ENCODE measurements at places on chromosomes 7 and 10.

DNA sequence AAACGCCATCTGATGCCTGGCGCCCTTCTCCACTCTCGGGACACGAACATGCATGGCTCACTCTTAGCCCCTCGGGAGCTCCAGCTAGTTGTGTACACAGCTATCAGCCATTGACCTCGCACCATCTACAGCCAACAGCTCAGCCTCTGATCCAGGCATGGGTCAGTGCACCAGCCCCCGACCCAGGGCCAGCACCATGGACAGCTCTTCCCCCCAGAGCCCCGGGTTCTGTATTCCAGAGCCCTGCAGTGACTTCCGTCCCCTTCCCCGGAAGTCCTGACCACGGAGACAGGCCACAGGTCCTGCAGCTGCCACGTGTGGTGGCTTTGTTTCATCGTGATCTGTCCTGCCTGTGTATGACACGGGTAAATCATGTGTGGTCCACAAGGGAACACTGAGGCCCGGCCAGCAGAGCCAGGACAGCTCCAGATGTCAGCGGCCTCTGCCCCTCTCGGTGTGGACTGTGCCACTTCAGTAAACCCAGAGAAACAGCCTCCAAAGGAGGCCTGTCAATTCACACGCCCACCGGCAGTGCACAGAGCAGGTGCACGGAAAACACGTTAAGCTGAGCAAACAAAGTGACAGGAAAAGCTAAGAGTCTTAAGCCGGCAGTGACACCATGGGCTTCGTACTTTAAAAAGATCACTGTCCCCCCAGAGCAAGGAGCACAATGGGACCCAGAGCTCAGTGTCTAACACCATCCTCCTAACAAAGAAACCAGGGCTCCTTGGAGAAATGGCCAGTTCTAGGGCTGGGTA, 13.0 kb downstream of the STK32C start:
- no peak for DNase-seq

DNA sequence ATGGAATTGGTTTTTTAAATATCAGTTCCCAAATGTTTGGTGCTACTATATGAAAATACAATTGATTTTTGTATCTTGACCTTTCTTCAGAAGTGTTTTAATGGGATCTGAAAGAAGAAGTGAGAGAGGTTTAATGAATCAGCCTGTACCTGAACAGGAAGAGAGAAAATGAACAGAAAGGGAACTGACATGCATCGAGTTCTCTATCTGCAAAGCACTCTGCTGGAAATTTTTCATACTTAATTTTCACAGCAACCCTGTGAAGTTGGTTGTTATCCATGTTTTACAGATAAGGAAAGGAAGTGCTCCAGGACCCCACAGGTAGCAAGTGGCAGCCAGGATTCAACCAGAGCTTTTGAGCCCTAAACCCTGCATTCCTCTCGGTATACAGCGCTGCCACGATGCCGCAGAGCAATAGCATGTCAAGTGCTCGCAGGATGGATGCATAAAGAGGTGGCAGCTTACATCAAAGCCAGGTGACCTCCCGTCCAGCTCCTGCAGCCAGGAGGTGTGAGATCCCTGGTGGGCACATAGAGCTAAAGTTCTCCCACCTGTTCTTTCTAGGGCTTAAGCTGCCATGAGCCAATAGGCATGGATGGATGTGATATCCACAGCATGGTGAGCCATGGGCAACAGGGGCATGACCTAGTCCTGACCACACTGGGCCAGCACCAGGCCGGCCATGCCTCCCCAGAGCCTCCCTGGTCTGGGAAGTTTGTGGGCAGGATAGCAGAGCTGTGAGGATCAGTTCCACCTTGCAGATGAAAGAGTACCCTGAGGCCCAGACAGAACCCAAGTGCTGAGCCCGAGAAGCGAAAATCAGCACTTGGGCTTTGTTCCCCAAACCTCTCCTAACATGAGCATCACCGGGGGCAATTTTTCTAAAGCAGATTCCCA, 57.2 kb downstream of the CALML3 start:
- DNase-seq, result no peak

DNA sequence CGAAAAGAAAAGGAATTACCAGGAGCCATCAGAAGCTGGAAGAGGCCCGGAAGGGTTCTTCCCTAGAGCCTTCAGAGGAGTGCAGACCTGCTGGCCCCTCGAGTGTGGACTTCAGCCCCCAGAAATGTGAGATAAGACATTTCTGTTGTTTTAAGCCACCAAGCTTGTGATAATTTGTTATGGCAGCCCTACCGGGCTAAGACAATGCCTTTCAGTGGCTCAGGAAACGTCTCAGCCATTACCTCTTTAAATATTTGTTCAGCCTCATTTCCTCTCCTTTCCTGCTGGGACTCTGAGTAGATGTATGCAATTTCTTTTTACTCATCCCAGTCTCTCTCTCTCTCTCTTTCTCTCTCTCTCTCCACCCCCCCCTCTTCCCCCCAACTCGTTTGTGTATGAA, 174.7 kb upstream of the GRB10 start:
- no peak for DNase-seq

DNA sequence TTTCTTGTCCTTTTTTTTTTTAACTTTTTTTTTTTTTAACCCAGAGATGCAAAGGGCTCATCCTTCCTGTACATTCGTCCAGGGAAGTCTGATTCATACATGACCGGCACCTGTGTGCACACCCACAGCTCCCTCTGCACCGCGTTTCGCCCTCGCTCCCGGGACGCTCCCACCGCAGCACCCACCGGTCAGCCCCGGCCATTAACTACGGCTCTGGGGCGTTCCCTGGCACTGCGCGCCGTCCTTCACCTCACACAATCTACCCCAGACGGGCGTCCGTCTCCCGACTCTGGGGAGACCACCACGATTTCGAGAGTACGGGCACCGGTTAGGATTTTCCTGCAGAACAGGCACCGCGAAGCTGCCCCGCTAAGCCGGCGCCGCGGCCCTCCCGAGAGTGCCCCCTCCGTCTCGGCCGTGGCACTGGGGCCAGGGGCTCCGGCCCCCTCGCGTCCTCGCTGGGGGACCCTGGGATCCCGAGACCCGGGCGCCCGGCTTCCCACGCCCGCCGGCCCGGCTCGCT, 452 bp downstream of the ATE1 start:
- no peak for DNase-seq

DNA sequence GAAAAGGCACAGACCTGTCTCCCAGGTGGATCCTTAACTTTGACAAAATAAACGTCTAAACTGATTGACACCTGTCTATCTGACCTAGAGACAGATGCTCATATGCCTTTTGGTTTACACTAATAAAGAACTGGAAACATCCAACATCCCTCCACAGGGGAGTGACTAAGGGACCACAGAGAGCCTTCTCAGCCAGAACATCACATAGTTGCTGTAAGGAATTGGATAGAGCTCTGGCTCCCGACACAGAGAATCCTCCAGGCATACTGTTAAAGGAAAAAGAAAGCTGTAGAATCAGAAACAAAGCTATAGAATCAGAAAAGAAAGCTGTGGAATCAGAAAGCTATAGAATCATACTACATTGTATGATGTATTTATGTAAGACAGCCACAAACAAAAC, 258.8 kb downstream of the STK31 start:
- DNase-seq, result no peak

DNA sequence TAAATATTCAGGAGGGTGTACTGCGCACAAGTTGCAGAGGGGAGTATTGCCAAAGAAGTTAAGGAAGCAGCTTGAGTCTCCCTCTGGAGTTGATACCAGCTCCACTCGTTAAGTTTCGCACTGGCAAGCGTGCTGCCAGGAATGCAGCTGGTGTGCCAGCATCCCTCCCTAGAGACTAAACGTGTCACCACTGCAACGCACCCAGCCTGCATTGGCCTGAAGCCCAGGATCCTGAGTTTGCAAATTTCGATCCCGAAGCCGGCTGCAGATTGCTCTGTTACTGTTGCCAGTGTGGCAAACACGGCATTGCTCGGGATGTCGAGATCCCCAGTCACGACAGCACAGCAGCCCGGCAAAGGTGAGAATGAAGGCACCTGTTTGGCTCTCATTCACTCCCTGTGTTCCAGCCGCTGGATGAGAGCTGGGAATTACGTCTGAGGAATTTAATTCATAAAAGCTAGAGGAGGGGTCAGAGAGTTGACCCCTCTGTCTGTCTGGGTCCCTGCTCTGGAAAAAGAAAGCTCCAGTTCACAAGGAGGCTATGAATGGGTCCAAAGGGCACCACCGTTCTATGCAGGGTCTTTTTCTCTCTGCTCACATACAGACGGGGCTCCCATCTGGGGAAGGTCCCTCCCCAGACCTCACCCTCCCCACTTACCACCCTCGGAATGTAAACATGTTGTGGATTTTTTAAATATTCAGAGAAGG, 61.0 kb downstream of the NRP1 start:
- DNase-seq, result no peak

DNA sequence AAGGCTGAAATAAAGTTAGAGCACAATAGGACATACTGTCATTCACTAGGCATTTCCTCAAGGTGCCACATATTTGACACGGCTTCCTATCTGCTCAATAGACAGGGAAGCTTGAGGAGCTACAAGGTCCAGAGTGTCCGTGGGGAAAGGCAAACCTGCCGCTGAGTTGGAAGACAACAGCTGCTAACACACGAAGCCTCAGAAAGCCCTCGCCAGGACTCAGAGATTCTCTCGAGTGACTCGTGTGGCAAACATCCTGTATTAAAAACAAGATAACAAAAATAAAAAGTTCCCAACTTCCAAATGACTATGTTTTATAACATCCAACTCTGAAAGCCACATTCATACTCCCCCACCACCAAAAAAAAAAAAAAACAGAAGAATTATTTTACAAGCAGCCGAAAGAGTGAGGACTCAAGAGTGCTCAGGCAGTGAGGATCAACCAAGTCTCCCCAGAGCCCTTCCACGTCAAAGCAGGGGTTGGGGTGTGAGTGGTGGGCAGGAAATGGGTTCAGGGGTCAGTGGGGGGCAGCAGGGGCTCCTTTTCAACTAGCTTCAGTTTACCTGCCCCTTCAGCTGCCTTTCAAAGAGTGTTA, 67.6 kb downstream of the STK17A start:
- DNase-seq, result no peak

DNA sequence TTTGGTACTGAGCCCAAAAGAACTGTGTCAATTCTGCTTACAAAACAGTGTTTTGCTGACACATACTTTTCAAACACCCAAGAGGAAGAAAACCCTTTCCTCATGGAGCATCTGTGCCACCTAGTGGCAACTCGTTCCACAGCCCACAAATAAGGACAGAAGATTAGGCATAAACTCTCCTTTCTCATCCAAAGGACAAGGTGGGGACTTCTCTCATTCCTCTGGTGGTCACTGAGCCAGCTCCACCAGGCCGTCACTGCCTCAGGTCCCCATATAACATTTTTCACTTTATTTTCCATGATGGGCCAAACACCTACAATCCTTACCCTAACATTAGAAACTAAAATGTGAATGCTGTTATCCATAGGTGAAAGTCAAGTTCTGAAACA, 76.9 kb downstream of the RNF216 start:
- DNase-seq, result no peak

DNA sequence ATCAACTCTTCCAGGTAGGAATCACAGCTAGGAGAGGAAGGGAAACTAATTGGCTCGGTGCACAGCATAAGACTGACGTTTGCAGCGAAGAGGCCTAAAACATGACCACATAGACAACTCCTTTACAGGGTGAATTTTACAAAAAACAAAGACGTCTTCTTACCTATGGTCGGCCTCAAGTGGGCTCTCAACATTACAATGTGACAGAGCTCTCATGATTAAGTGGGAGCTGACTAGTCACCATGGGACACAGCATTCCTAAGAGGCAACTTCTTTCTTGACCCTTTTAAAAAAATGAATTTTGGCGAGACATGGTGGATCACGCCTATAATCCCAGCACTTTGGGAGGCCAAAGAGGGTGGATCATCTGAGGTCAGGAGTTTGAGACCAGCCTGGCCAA, 4.6 kb downstream of the PDIA4 start:
- no peak for DNase-seq

GRCh38 chr10:36647540-36647939, 477.9 kb upstream of the ANKRD30A start:
- no peak for DNase-seq

DNA sequence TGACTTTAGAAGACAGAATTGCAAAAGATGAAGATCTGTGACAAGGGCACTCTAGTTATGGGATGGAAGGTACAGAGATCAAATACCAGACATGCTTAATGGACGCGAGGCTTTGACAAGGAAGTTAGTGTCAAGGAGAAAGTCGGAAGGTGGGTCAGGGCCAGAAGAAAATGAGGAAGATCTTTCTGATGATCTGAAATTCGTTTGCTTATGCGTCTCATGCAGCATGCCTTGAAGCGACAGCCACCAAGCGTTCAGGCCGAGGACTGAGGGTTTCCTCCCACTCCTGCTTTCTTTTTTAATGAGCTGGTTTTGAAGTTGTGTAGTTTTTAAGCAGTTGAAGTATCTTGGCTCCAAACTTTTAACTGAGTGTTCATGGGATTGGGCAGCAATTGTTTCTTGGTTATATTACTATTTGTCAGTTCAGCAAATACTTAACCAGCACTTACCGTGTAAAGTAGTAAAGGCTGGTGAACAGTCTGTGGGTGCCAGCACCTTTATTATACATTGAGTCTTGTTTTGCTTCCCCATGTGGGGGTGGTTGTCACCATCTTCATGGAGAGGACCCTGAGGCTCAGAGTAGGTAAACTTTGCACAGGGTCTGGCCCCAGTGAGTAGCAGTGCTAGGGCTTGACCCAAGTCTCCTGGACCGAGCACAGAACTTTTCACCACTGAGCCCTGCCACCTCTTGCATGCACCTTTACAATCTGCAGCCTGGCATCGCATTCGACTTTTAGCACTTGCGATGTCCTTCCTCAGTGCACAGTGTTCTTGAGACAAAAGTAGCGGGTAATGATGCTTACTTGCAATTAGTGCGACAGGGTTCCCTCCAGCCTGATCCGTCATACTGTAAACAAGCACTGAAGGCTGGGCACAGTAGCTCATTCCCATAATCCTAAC, 14.3 kb upstream of the BHLHA15 start:
- no peak for DNase-seq

DNA sequence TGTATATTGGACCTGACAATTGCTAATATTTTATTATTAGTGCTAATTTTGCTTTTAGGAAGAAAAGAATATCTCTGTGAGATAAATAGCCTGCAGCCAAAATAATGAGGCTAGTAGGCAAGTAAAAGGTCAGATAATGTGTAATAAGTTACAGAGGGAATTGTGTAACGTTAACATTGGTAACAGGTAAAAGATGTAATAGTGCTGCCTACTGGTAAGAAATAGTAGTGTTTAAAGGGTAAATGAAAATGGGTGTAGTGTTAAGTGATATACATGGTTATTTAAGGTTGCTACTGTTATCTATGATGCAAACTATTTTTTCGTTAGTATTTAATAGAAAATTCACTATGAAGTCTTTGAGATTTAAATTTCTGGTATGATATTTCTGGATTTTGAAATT, 9.2 kb upstream of the FOXP2 start:
- no peak for DNase-seq

GRCh38 chr10:101138788-101139420, 7.8 kb downstream of the TLX1 start:
- no peak for DNase-seq
